ENCODE measurements at places on chromosomes 5 and 9. TPM values are rescaled to one million over a fixed set of nuclear protein-coding genes. Genes with fewer than 3 reads are reported as not detected.

Gene MGAT1
- total RNA-seq: 119 TPM

Gene CXCL14
- total RNA-seq: not detected

Gene ANKRD33B
- 21.7 TPM for total RNA-seq

Gene SIT1
- total RNA-seq: 81.8 TPM

Gene GABRA6
- total RNA-seq: not detected

Gene C9
- not detected for total RNA-seq

Gene RFESD
- total RNA-seq: 4.2 TPM

GRCh38 chr5:14129123-14129522 is 14.0 kb upstream of the TRIO start:
- DNase-seq: no peak

DNA sequence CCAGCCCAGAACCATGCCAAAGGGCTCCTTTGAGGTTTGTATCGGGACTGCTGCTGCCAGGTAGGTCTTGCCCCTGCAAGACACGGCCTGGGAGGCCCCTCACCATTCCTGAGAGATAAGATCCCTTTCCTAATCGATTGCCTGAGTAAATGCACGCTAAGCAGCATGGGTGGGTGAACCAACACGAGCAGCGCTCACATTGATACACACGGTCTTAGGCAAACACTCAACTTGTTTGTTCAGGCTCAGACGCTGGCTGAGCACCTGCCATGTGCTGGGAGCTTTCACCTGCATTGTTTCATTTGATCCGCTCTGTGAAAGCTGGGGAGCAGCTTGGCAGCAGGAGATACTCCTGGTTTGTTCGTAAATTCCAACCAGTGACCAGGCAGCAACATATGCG is 76.9 kb upstream of the NEURL1B start:
- no peak for DNase-seq

DNA sequence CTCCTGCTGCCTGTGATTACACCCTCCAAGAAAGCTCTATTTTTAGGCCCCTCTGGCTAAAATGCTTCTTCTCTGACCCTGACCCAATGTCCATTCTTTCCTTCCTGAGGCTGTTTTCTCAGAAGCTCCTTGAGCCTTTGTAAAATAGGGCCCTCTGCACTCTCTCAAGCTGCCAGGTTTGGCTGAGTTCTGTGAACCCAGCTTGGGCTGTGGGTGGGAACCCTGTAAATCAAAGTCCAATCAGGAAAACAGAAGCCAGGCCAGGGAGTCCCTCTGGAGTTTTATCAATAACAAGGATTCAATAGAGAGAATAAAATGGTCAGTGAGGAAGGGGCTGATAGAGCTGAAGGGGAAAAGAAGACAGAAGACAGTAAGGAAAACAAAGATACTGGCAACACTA is 43.7 kb upstream of the ERCC6L2 start:
- no peak for DNase-seq

- no peak for DNase-seq
These were observed 440.7 kb downstream of the NFIB start for GRCh38 chr9:13873203-13873602.

GRCh38 chr9:130288926-130289690 is 23.5 kb downstream of the HMCN2 start:
- no peak for DNase-seq

- peak; percentile 61 for DNase-seq
These were observed 32.4 kb downstream of the FYB1 start for GRCh38 chr5:39186722-39187539.

GRCh38 chr9:105338308-105338707 is 93.9 kb downstream of the SLC44A1 start:
- DNase-seq: no peak
